ENCODE measurements at places on chromosomes 16 and 17.

- DNase-seq = no peak
These were observed 1.4 kb downstream of the CUEDC1 start for GRCh38 chr17:57953705-57954396.

- no peak for DNase-seq
These were observed 7.9 kb downstream of the MPV17L start for GRCh38 chr16:15403392-15403995.

- DNase-seq = no peak
These were observed 18.7 kb upstream of the RFFL start for GRCh38 chr17:35082073-35082657.

DNA sequence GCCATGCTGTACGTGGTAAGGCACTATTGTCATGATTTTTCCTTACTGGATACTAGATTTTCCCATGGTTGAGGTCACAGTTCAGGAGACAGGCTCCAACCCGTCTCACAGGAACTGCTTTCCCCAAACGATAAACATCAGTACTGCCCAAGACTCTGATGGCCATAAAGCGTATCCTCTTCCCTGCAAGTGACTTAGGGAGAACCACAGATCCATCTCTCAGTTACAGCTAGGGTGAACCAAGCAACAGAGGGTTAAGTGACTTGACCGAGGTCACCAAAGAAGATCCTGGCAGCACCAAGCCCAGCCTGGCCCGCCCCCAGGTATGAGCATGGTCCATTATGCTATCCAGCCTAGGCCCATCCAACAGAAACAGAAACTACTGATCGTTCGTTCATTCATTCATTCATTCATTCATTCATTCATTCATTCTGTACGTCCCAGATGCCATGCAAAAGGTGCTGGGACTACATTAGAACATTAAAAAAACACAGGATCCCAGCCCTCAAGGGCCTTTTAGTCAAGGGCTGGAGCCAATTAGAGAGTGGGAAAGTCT lies 31.0 kb downstream of the MYH11 start:
- no peak for DNase-seq

- no peak for DNase-seq
These were observed 49.9 kb downstream of the MAP1LC3B start for GRCh38 chr16:87441886-87442580.

DNA sequence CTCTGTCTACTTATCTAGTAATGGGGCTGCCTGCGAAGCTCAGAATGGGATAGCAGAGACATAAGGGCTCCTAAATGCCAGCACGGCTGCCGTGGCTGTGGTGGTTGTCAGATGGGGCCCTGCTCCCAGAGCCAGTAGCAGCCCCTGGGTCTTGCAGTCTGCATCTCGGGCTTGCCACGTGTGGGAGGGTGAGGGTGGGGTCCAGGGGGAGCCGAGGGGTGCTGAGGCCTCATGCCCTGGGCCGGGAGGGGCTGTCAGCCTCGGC lies 88.8 kb upstream of the GSE1 start:
- DNase-seq = no peak
